ENCODE measurements at places on chromosomes 7 and 10.
A peak's percentile ranks its signal among the peaks of the same experiment; 100 is the strongest.

DNA sequence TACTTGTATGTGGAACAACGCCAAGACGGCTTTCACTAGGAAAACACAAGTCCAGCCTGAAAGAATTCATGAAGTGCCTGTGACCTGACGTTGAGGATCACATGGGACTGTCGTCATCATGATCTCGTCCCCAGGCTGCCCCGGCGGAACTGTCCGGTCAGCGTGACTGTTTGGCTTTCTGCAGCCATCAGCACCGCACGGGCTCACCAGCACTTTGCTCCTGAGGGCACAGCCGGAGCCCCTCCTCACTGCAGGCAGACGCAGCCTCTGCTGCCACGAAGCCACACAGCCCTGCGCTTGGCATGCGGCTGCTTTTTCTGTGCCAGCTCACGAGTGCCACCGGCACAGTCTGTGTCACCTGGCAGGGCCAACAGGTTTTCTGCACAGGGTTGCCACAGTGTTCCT lies 9.4 kb upstream of the GET4 start:
- DNase-seq: no peak

DNA sequence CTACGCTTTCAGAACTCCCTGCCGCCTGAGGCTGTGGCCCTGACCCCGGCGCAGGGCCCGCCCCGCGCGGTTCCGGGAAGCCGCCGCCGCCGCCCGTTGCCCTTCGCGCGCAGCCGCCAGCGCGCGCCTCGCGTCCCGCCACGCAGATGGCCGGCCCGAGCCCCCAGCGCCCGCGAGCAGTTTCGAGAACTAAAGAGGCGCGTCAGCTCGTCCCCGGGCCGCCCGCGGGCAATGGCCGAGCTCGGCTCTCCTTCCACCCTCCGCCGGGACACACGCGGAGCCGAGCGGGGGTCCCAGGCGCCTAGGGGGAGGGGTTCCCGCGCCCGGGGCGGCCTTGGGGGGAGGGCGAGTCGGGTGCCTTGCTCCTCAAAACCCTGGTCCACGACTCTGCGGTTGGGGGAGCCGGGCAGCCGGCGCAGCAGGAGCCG lies 1.8 kb downstream of the HNRNPF start:
- peak; percentile 54 for DNase-seq

DNA sequence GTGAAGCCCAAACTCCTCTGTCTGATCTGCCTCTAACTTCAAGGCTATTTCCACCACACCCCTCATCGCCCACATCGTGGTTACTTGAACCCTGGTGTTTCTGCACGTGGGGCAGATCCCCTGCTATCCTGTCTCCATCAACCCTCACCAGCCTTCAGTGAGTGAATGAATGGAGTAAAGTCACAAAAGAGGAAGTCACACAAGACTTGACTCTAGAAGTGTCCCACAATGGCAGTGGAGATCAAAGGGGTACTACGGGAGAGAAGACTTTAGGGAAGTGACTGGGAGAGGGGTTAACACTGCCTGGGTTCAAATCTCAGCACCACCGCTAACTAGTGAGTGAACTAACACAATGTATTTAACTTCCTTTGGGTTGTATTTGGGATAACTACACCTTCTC lies 85.9 kb downstream of the COBL start:
- no peak for DNase-seq

- no peak for DNase-seq
Observed at GRCh38 chr10:125016123-125016522, 74.2 kb downstream of the ZRANB1 start.

GRCh38 chr7:74356589-74357315 lies 67.5 kb downstream of the CLIP2 start:
- DNase-seq: no peak

- DNase-seq: no peak
Observed at GRCh38 chr10:17445400-17445998, 8.9 kb downstream of the ST8SIA6 start.

GRCh38 chr7:71871446-71871845 lies 540.7 kb downstream of the CALN1 start:
- no peak for DNase-seq

DNA sequence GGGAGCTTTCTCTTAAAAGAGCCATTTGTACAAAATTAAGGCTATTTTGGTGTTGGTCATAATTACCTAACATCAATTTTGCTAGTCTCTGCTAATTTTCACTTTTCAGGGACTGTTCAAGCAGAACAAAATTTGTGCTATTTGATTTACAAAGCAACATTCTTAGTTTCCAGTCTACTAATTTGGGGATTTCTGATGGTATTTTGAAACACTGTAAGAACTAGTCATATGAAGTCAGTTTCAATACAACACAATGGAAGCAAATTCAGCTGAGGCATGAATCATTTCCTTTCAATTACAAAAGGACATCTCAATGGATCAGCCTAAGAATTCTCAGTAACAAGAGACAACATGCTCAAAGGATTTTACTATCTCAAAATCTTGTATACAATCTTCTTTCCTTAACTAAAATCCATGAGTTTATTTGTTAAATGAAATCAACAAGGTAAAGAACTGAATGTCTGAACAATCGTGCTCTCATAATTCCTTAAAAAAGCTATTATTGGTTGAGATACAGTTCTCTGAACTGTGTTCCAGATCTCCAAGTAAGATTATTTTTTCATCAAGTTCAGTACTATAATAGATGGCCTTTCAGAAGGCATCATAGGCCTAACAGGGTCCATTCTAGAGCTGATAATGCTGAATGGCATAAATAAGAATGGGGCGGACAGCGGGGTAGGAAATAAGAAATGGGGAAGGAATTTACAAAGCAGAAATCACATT lies 144.6 kb downstream of the NRCAM start:
- DNase-seq: no peak

- no peak for DNase-seq
Observed at GRCh38 chr10:29257784-29258135, 31.1 kb upstream of the LYZL1 start.

- DNase-seq: no peak
Observed at GRCh38 chr7:30898411-30898810, 13.2 kb upstream of the AQP1 start.

GRCh38 chr7:24720283-24720682 lies 37.0 kb downstream of the GSDME start:
- DNase-seq: no peak

DNA sequence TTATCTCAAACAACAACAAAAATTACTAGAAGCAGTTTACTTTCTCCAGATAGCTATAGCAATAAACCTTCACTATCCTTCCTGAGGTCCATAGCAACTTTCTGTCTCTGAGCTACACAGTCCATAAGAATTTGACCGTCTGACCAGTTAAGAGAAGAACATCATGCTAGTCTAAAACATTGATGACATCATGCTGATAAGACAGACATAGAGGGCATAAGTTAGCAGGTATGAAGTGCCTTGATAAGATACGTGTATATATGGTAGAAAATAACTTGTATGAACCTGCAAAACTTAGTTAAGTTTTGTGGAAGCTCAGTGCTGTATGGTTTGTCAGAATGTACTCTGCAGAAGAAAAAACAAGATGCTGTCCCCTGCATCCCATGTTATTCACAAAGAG lies 353.0 kb downstream of the GRID1 start:
- DNase-seq: no peak

GRCh38 chr10:78476156-78476555 lies 442.5 kb downstream of the RPS24 start:
- no peak for DNase-seq

DNA sequence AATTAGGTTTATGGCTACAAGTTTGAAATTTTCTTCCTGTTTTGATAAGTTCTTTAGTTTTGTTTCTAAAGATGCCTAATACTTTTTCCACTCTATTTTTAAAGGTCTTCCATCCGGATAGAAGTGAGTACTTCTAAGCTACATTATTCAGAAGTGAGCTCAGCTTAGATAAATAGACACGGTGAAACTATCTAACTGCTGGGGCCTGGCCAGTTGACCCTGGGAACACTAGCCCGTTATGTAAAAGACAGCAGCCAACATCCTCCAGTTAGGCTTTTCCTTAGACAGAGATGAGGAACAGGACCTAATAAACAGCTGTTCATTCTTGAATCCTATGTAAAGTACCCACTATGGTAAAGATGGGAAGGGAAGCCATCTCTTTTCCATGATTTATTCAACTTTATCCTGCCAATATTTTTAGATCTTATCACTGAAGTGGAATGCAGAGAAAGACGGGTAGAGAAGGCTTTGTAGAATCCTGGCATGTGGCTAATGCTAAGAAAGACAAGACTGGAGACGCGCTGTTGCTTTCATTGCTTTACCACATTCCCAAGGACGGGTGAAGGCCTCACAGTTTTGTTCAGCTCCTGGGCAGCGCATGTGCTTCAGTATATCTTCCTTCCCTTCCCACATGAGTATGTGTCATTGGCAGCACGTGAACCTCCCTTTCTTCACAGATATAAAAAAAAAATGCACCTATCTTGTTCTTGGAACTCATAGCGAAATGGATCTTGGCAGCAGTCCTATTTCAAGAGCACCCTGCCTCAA lies 340.0 kb upstream of the MEOX2 start:
- no peak for DNase-seq

DNA sequence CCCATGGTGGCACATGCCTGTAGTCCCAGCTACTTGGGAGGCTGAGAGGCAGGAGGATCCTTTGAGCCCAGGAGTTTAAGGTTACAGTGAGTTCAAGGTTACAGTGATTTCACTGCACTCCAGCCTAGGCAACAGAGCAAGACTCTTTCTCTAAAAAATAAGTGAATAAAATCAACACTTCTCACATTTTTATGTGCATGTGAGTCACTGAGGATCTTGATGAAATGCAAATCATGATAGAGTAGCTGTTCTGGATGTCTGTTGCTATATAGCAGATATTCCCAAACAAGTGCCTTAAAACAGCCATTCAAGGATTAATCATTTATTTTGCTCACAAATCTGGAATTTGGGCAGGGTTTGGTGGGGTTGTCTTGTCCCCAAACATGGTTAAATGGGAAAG lies 62.3 kb upstream of the ARHGAP12 start:
- no peak for DNase-seq

All from stimulated activated CD4-positive, alpha-beta T cell treated with anti-CD3 and anti-CD28 coated beads, TNF-alpha, amount 100 ng/mL, for 24 hours (primary cell).